ENCODE measurements at places on chromosomes 5 and 9.

DNA sequence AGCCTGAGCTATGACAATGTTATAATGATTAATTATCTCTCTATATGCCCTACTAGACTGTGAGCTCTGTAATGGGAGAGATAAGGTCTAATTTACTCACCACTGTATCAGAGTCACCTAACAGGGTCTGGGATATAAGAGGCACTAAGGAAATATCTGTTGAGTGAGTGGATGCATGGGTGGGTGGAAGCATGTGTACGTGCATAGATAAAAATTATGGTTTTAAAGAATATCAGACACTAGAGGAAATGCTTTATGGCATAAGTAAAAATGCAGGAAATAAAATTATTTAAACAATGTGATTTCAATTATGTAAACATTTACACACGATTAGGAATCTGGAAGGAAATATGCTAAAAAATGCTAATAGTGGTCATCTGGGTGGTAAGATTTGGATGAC lies 137.8 kb downstream of the SPOCK1 start:
- no peak for DNase-seq

- no peak for DNase-seq
These were observed 308.2 kb downstream of the ACTL7B start for GRCh38 chr9:108547411-108548135.

DNA sequence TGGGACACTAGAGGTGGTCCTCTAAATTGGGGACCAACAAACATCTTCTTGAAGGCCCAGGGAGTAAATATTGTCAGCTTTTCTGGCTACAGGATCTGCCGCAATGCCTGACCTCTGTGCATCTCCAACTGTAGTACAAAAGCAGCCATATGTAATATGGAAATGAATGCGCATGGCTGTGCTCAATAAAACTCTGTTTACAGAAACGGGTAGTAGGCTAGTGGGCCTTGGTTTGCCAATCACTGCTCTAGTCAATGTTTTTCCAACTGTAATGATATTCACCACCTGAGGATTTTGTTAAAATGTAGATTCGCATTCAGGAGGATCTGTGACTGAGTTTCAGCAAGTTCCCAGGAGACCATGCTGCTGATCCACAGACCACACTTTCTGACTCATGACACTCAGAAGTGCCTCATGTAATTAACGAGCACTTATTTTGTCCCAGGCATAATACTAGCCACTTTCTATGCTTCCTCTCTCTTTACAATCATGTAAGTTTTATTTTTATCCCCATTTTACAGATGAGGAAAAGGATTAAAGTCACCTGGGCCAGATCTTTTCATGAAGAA lies 96.9 kb downstream of the MED27 start:
- DNase-seq, result no peak

GRCh38 chr5:74031536-74031935 lies 405.5 kb downstream of the ARHGEF28 start:
- no peak for DNase-seq

DNA sequence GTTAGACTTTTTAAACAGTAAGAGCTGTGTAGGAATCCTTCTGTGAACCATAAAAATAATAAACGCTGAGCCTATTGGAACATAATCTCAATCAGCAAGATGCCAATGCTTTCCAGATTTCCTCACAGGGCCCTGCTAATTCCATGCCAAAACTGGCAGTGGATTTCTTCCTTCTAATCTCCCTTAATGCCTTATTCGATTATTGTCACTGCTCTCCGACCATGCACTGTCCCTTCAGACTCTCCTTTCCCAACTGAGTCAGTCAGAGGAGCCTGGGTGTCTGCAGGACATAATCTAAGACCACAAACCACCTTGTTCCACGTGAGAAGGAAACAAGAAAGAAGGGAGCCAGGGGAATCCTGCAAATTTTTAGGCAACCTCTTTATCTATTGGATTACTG lies at the start of gene GABRA6:
TSS of gene GABRA6 (plus strand) at position 261 of the 400 bp plus-strand sequence. CDS start 269 bp downstream, outside the sequence.
- no peak for DNase-seq

DNA sequence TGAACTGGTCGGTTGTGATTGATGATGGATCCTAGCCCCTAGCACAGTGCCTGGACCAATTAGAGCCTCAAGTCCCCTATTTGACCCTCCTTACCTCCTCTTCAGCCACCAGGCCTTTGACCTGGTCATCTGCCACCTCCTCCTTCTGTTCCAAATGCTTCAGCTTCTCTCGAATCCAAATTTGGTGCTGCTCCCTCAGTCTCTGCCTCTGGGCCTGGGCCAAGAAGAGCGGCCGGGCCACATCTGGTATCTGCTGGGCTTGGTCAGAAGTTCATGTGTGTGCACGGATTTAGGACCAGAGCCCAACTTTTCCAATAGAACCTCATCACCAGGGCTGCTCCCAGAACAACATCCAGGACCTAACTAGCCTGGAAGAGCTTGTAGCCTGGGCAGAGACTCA lies 6.5 kb downstream of the SLC35A4 start:
- no peak for DNase-seq

- no peak for DNase-seq
These were observed 27.8 kb upstream of the FSD1L start for GRCh38 chr9:105419816-105420597.

- no peak for DNase-seq
These were observed 758.7 kb upstream of the ZNF608 start for GRCh38 chr5:125505115-125505514.

DNA sequence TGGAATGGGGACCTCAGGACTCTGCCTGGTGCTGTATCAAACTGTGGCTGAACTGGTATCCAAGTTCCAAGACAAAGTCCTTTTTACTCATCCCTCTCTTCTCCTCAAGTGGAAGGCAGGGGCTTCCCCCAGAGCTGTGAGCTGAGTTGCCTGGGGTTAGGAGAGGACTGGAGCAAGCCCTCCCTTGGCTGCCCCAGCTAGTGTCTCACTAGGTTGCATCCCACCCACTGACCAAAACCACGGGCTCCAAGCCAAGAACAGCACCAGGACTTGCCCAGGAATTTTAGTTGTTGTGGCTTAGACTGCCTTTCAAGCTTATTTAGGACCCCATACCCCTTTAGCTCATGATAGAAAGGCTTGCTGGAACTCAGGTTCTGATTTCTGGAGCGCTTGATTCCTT lies 158.7 kb upstream of the TNC start:
- no peak for DNase-seq

- no peak for DNase-seq
These were observed 17.1 kb upstream of the POU4F3 start for GRCh38 chr5:146321571-146321970.

DNA sequence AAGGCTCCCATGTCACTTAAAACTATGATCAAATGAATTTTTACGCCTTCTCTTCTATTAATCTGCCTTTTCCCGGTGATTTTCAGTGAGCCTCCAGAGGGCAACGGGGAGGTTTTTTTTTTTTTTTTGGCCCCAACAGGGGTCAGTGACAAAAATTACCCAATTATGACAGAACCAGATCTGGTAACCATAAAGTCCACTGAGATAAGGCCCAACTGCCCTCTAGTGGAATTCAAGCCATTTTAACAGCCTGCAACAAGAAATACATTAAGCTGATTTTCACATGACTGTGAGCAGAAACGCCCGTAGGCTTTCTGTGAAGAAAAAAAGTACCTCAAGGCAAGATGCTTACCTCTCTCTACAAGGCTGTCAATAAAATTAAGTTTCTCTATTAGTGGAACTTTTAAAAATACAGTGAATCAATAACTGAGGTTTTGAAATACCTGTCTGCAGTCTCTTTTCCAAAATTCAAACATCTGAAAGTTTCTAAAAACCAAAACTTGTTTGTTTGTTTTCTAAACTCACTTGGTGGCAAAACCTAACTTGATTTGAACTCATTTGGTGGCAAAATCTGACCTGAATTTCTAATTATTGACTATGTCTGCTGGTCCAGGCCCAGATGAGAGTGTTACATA lies 49.7 kb upstream of the FST start:
- no peak for DNase-seq

- DNase-seq, result no peak
These were observed 868 bp downstream of the KDM4C start for GRCh38 chr9:6758498-6759184.

All from activated CD8-positive, alpha-beta memory T cell treated with anti-CD3 and anti-CD28 coated beads for 4 hours (primary cell).